ENCODE measurements at places on chromosomes 1 and 21.

DNA sequence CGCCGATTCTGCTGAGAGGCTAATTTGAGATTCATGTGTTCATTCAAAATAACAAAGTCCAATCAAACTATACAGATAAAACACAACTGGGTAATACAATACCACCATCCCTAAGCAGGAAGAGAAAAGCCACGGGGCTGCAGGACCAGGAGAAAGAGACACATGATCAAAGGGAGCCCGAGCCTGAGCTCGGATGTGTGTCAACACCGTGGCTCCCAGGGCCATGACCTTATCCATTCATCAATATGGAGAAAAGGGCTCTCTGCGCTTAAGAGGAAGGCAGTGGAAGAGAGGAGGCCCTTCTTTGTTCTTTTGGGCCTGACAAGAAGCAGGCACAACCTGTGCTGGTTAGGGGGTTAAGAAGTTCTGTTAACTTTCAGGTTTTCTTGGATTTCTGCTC is 56.7 kb downstream of the HUNK start:
- no peak for DNase-seq

DNA sequence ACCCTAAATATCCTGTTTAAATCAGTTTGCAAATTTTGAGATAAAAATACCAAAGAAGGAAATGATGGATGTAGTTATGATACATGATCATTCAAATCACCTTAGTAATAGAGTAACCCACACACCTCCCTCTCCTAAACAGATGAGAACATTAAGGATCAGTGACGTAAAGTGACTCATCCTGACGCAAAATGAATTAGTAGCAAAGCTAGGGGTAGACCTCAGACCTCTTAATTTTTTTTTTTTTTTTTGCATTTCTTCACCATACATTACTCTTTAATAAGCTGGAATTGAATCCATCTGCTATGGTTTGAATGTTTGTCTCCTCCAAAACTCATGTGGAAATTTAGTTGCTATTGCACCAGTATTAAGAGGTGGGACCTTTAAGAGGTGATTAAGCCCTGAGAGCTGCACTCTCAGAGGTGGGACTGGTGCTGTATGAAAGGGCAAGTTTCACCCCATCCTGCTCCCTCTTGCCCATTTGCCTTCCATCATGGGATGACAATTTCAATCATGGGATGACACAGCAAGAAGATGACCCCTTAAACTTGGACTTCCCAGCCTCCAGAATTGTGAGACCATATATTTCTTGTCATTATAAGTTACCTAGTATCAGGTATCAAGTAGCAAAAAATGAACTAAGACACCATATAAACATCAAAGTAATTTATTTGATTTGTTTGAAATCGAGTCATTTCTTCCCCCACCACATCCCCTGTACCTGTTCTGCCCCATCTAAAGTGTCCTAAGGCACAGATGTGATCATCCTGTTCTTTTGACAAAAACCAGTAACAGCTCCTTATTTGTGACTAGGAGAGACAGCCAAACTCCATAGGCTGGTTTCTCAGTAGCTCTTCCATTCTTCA is 114.6 kb upstream of the DUSP10 start:
- DNase-seq: no peak

DNA sequence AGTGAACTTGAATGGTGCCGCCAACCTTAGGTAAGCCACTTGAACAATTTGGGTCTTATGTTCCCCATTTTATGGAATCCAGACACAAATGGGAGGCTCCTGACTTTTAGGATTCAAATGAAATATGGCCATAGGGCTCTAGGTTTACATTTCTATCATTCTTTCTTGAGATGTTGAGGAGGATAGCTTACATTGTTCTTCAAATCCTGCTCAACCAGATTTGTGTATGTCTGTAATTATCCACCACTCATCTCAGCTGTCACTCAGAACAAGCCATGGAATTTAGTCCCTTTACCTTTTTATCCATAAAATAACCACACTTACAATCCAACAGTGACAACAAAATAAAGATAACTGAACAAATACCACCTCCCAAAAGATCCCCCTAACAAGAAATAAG is 682.9 kb upstream of the PTBP2 start:
- no peak for DNase-seq

DNA sequence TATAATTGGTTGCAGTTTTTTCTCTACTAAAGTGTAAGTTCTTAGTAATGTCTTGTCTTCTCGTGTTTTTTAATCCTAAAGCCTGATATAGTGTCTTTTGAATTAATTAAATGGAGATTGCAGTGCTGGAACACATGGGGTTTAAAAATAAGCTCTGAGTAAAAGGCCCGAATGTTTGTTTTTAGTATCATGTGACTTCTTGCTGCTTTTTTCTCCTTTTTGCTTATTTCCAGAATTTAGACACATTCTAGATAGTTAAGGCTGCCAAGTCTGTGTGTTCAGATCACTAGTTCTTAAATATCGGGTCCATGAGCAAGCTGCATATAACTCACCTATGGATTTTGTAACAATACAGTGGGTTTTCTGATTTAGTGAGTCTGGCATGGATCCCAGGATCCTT is 27.5 kb downstream of the KCTD3 start:
- DNase-seq: no peak

- no peak for DNase-seq
These were observed 31.8 kb downstream of the CLEC20A start for GRCh38 chr1:178465011-178465410.

DNA sequence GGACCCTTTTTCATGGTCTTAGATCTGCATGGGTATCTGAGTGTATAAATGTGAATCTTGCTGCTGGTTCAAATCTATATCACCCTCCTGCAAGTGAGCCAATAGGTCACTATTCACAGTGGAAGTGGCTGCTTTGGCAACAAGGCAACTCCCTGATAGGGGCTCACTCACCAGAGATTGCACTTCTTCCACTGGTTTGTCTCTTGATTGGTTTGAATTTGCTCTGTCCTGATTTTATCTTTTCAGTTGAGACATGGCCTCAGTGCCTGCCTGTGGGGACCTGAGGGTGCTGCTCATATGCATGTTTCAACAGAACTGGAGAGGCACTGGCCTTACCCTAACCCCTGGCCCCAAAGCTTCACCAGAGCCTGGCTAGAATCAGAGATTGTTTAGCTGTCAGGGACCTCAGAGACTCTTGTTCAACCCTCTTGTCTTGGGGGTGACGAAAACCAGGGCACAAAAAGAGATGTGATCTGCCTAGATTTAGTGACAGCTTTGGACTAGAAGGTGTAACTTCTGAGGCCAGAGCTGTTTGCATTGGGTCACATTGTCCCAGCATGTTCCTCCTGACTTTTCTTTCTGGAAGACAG is 16.9 kb downstream of the AVPR1B start:
- DNase-seq: no peak

GRCh38 chr1:214391873-214392645 is 111.1 kb downstream of the SMYD2 start:
- DNase-seq: no peak

GRCh38 chr1:167105271-167106118 is 11.6 kb downstream of the STYXL2 start:
- no peak for DNase-seq

- peak; percentile 54 for DNase-seq
These were observed 7.2 kb upstream of the COL6A1 start for GRCh38 chr21:45974073-45975019.

DNA sequence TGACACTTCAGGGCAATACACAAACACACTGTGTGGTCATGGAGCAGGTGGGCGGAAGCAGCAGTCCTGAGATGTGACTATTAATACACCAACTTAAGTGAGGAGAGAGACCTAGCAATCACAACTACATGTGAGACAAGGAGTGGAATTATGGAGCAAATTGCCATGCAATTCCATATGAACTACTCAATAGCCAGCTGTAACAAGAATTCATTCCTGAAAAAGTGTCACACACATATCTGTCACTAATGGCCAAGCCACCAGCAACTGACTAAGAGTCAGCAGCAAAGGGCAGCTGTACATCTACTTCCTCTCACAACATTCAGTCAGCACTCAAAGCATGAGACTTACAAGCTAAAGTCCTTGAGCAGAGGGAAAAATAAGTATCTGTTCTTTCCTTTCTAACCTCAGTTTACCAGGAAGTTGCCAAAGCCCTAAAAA is 46.2 kb downstream of the GPR3 start:
- DNase-seq: no peak

- peak; percentile 5 for DNase-seq
These were observed 18.6 kb downstream of the FAM151A start for GRCh38 chr1:54604572-54605370.

GRCh38 chr1:171220081-171220420 is 28.2 kb upstream of the FMO1 start:
- DNase-seq: no peak

GRCh38 chr1:111131693-111132092 is 8.2 kb downstream of the DRAM2 start:
- no peak for DNase-seq

DNA sequence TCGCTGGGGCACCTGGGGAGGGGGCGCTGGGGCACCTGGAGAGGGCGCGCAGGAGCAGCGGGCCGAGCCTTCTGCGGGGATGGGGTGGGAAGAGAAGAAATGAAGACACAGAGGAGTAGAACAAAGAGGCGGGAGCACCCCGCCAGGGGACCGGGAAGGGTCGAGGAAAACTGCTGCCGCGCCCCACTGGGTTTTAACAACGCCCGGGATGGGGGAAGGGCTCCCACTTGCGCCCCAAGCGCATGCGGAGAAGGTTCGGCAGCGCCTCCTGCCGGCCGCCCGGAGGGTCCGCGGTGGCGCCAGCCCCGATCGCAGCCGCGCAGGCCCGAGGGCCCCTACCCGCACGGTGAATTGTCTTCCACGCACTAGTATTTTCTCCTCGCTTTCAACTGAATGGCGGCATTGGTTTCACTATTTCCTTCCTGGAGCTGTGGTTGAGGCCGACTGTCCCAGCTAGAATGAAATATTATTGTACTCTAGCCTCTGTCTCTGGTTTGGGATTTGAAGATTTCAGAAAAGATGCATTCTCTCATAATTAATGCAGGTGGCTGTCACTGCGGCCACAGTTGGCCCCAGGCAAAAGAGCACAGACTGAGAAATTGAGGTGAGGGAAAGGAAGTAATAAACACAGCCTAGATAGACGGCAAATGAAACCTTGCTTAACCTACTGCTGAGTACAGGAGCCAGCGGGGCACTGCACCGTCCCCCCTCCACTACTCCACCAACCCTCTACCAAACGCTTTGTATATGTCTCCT is 57.3 kb downstream of the MAB21L3 start:
- no peak for DNase-seq

DNA sequence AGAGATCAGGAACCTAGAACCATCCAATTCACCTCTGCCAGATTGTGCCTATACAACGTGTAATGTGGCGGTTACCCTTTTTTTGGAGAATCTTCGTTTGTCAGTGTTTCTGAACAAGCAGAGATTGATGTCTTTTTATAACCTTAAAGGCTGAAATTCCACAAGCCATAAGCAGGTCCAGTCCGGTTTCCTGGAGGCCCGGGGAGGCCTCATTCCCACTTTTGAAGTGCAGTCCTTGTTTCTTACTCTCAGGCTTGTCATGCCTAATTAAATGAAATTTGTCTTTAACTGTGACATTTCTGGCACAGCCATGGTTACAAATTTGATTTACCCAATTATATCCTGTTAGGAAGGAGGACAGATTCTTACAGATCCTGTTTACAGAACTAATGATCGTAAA is 27.8 kb downstream of the ZNF362 start:
- DNase-seq: no peak

GRCh38 chr1:12276225-12276624 is 46.4 kb downstream of the VPS13D start:
- no peak for DNase-seq

- DNase-seq: no peak
These were observed 515.0 kb downstream of the COL11A1 start for GRCh38 chr1:102593276-102593675.

- no peak for DNase-seq
These were observed 53.1 kb downstream of the NBPF6 start for GRCh38 chr1:108503062-108503733.

- DNase-seq: no peak
These were observed 326.5 kb upstream of the SGIP1 start for GRCh38 chr1:66207484-66207883.

DNA sequence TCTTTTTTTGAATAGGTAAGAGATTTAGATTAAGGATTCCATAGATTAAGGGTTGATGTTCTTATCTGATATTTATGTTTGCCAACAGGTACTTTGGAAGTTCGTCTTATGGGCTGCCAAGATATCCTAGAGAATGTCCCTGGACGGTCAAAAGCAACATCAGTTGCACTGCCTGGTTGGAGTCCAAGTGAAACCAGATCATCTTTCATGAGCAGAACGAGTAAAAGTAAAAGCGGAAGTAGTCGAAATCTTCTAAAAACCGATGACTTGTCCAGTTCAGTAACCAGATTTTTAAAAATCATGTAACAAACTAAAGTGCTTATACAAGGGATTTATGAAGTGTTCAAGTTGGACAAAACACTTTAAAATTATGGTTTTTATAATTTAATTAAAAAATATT is 100.5 kb downstream of the PKN2 start:
- DNase-seq: no peak

GRCh38 chr1:244937099-244937498 is 72.8 kb upstream of the HNRNPU start:
- no peak for DNase-seq

DNA sequence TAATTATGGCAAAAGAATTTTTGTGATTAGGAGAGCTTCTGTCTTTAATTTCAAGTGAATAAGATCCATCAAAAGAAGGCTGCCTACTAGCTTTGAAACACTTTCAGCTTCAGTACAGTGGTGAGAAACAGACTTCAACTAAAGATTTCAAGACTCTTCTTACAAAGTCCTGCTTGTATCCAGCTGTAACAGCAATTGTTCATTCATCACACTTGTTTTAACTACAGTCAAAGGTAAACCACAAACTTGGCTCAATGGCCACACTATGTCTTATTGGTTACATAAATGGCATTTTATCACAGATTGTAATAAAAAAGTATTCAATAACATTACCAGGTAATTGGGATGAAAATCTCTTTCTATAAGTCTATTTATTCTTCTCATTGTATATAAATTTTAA is 59.2 kb downstream of the WARS2 start:
- no peak for DNase-seq

DNA sequence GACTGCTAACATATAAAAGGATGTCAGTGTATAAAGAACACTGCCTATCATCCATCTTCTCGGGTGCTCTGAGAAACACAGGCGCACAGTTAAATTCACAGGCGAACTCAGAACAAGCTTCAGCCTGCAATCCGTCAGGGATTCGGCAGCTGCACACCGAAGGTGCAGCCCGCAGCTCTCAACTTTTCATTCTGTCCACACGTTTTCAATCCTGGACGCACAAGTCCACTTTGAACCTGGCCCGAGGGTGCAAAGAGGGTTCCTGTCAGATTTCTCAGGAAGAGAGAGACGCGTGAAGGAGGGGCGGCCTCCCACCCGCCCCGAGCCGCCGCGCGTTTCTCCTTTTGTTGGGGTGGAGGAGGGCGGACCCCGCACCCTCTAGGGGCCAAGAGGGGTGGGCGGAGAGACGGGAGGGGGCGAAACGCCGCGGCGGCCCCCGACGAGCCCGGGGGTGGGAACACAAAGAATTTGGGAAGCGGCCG is 724 bp downstream of the DOCK7 start:
- DNase-seq: peak; percentile 12
